ENCODE measurements at places on chromosomes 6 and 20.

- no peak for DNase-seq
Observed at GRCh38 chr6:109039795-109040194, 54.9 kb downstream of the SESN1 start.

DNA sequence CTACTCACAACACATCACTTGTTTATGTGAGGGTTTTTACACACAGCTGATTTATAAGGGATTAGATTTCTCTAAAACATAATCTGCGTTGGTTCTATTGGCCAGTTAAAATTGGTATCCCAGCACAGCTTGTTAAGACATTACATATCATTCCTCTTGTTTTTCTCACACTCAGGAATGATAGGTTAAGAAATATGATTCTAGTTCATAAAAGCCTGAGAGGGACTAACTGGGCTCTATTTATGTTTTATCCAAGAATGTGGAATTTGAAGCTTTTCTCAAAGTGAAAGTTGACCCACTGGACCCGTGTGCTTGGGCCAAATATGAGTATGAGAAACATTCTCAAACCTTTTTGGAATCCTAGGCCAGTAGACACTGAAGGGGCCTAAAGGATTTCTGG, 117.3 kb downstream of the TMEM170B start:
- DNase-seq: peak; percentile 41

- DNase-seq: no peak
Observed at GRCh38 chr20:57409316-57409671, 18.1 kb downstream of the RBM38 start.

GRCh38 chr6:90086517-90086916, 192.2 kb downstream of the GJA10 start:
- DNase-seq: peak; percentile 4

DNA sequence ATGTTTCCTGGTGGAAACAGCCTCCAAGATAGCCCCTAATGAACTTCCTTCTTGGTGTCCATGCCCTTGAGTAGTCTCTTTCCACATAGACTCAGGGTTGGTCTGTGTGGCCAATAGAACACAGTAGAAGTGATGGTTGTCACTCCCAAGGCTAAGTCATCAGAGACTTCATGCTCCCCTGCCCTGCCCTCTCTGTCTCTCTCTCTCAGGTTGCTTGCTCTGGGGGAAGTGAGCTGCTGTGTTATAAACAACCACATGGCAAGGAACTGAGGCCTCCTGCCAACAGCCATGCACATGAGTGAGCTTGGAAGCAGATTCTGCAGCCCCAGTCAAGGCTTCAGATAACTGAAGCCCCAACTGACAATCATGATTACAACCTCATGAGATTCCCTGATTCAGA, 85.3 kb upstream of the SLC22A16 start:
- DNase-seq: no peak
